ENCODE measurements at places on chromosomes 3 and 15.

DNA sequence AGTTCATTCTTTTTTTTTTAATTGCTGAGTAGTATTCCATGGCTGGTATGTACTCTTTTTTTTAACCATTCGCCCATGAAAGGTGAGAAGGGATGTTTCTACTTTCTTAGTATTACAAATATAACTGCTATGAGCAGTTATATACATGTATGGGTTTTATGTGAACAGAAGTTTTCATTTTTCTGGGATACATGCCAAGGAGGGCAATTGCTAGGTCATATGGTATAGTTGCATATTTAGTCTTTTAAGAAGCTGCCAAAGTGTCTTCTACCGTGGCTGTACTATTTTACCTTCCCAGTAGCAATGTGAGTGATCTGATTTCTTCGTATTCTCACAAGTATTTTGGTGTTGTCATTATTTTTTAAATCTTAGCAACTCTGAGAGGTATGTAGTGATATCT is 11.2 kb upstream of the KLHL40 start:
- no peak for DNase-seq

GRCh38 chr3:47270526-47270925 is 12.1 kb downstream of the KIF9 start:
- DNase-seq = no peak

GRCh38 chr3:18505056-18505455 is 79.9 kb upstream of the SATB1 start:
- DNase-seq = no peak

DNA sequence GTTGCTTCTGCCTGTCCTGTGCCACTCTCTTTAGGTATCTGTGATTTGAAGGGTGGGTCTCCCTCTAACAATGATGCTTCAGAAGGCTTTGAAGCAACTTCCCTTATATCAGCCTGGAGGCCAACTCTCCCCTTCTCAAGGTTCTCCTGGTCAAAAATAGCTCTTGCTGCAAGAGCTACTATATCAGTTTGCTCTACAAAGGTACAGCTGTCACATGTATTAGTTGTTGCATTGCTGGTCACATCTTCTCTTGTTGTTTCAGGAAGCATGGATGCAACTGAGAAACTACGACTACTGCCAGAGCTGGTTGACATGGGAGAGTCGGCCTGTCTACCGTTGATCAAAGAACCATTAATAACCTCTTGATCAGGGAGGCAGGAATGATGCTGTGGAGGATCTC is 38.3 kb downstream of the USF3 start:
- DNase-seq = no peak

- no peak for DNase-seq
These were observed 3.9 kb downstream of the PHLDB2 start for GRCh38 chr3:111862974-111863373.

DNA sequence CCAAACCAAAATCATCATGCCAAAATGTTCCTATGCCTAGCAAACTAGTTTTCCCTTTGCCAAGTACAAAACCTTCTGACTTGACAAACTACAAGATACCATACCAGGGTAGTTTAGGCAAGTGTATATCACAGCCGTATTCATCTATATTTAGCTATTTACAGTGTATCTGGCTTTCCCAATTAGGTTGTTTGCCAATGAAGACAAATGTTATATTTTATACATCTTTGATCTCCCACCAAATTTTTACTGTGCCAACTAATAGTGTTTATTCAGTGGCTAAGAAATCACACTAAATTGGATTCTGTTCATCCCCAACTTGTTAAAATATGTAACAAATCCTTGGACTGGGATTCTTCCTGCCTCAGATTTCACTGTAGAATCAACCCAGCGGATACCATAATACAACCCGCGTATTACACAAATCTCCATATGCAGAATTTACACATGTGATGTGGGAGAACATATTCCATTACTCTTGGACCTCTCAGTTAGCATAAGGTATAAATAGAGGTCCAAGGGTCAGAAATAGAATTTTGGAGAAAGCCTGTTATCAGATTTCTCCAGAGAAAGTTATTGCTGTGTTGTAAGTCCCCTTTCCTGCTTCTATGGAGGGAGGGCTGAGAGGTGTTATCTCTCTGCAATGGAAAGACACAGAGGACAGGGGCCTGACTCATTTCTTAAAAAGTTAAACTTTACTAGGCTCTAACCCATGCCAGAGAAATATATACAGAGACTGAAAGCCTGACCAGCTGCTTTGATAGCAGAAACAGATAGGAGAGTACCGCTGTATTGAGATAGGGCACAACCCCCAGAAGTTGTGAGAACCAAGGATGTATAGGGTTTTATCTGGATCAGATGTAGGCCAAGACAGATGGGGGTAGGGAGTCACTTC is 467.0 kb downstream of the FGF12 start:
- DNase-seq = no peak

- no peak for DNase-seq
These were observed 17.5 kb downstream of the TIPARP start for GRCh38 chr3:156691920-156692319.

- DNase-seq = no peak
These were observed 135.2 kb downstream of the BBX start for GRCh38 chr3:107657971-107658370.

DNA sequence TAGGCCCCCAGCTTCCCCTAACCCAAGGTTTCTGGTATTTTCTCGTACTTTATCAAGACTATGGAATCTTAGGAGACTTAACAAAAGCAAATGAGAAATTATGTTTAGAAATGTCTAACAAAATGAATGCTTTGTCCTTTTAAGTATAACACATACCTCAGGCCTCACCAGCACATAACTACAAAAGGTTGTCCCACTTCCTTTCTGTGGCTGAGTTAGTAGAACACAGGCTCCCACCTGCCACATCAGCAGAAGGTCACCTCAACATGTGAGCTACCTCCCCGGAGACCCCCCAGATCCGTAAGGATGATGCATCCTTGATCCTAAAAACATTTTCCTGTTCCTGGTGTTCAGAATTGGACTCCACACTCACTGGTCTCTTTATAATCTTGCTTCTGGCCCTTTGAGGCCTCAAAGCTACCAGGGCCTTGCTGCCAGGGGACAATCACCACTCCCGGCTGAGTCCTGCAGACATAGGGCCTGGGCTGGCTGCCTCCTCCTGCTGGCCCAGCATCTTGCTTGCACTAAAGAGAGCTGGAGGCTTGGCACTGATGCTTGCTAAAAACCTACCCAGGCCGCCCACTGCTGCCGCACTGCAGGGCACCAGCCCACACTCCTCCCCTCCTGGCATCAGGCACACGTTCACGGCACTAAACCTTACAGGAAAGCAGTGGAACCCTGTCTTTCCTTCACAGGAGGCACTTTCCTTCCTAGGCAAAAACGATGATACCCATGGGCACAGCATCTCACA is 2.9 kb downstream of the CCRL2 start:
- DNase-seq = no peak

DNA sequence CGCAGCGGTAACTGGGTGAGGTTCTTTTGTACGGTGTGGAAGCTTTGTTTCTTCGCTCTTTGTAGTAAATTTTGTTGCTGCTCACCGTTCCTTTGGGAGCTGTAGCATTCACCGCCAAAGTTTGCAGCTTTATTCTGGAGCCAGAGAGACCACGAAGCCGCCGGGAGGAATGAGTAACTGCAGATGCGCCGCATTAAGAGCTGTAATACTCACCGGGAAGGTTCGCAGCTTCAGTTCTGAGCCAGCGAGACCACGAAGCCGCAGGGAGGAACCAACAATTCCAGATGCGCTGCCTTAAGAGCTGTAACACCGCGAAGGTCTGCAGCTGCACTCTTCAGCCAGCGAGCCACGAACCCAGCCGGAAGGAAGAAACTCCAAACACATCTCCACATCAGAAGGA is 56.0 kb upstream of the DYNC1LI1 start:
- no peak for DNase-seq

- DNase-seq = no peak
These were observed 40.9 kb downstream of the KY start for GRCh38 chr3:134609821-134610431.

- no peak for DNase-seq
These were observed 114.1 kb downstream of the SUCLG2 start for GRCh38 chr3:67540198-67540894.

DNA sequence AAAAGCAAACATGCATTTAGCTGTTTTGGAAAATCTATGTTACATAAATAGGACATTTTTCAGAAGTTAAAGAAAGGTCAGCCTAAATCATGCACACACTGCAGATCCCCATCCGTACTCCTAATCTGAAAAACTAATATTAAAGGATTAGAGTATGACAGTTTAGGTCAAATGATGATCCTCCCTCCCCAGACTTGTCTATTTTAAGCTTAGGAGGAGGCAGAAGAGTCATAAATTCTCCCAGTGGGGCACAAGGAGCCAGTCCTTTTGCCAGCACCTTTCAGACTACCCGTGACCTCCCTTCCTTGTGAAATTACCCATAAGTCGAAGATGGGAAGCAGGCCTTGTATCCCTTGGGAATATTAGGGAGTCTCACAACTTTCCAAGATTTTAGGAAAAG is 78.0 kb downstream of the TGFBR2 start:
- DNase-seq = no peak

GRCh38 chr15:69701198-69701597 is 248.6 kb downstream of the RPLP1 start:
- DNase-seq = no peak

- DNase-seq = no peak
These were observed 133.5 kb downstream of the APBA2 start for GRCh38 chr15:29018995-29019976.

GRCh38 chr3:153767601-153768560 is 353.3 kb upstream of the ARHGEF26 start:
- DNase-seq = no peak

- no peak for DNase-seq
These were observed 108.8 kb downstream of the FBN1 start for GRCh38 chr15:48536681-48537091.

- DNase-seq = no peak
These were observed 80.6 kb upstream of the PRR20G start for GRCh38 chr3:127368186-127369032.

Measured in T-helper 1 cell (primary cell).